ENCODE measurements at places on chromosomes 6 and 20. TPM values are rescaled to one million over a fixed set of nuclear protein-coding genes. Genes with fewer than 3 reads are reported as not detected.

Gene SPINT4
- not detected for total RNA-seq

Gene TP53TG5
- total RNA-seq: not detected

Gene BPI
- total RNA-seq: not detected

Gene PTPN1
- 10.9 TPM for total RNA-seq

Gene TREML1
- not detected for total RNA-seq

Gene CCDC170
- not detected for total RNA-seq

Gene RRBP1
- 8.2 TPM for total RNA-seq

Gene PPT2
- 27.9 TPM for total RNA-seq
